ENCODE measurements at places on chromosomes 12 and 14.
A peak's percentile ranks its signal among the peaks of the same experiment; 100 is the strongest.

- DNase-seq = no peak
Measured at GRCh38 chr14:96434040-96434439, 42.1 kb downstream of the AK7 start.

DNA sequence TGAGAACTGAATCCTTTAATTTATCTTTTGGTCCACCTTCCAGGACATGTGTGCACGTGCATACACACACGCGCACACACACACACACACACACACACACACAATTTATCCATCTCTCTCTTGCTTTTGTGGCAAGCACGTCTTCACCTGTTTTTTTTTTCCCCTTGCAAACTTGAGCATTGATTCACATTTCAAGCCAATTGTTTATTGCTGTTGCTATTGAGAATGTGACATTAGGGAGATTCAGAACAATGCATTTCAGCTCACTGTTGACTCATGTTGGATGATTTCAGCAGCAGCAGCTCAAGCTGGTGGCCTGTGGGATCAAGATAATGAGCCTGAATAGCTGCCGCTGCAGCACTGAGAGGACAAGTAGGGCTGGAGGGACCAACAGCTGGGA, 128.9 kb downstream of the SNAPC1 start:
- DNase-seq = no peak

DNA sequence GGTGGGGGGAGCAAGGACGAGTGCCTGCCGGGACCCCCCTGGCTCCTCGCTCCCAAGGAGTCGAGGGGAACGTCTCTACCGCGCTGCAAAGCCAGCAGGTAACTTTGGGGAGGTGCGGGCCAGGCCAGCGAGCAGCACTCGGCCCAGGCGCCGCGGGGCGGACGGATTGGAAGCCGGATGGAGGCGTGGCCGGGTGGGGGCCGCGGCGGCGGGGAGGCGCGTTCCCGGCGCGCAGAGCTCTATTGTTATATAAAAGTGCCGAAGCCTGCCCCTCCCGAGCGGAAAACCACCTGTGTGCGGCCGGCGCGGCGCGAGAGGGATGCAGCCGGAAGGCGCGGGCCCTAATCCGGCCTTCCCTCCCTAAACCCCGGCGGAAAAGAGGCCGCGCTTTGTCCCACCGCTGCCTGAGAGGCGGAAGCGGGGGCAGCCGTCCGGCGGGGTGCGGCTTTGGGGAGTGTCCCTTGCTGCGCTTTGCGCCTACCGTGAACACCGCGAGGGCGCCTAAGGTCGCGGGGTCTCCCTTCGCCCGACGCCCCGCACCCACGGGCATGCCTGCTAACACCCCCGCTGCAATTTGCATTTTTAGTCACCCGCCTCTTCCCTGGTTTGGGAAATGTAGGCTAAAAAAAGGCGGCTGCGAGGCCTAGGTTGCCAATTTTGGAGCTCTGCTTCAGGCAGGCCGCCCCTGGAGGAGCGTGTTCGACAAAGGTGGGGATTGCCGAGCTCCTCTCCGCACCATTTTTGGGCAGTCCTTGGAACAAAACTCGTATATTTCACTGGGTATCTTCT, 1.7 kb upstream of the DUSP6 start:
- peak; percentile 31 for DNase-seq

DNA sequence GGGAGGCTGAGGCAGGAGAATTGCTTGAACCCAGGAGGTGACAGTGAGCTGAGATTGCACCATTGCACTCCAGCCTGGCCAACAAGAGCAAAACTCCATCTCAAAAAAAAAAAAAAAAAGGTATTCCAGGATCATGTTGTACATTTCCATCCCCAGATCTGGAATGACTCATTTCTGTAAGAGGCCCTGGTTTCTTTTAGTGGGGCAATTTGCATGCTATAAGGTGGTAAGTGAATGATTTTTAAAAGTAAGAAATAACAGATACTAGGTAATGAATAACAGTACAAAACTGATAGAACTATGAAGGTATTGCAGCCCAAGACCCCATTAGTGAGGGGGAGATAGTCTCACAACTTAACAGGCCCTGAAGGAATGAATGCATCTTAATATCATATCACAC, 17.7 kb upstream of the ADCK1 start:
- no peak for DNase-seq

- no peak for DNase-seq
Measured at GRCh38 chr14:68931063-68931462, 48.0 kb downstream of the ACTN1 start.

DNA sequence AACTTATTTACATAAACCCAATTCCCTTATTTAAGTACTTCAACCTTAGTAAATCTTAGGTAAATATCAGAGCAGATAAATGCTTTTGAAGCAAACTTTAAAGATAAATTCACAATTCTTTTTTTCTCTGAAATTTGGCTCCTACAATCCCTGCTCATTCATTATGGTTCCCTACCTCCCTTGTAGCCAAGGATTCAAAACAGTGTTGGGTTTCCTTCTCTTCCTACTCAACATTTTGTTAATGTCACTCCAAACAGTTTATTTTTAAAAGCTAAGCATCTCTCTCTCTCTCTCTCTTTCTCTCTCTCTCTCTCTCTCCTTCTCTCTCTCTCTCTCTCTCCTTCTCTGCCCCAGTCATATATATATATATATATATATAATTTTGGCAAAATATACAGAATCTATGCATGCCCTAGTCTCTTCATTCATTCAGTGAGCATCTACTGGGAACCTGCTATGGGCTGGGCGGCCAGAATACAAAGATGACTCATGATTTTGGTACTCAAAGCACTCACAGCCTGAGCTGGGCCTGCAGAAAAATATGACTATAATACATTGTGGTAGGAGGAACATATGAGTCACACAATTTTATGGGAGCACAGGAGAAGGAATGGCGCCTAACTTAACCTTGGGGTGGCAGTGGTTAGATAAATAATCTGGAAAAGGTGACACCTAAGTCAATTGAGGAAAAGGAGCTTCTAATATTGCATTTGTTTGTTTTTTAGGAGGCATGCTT, 123.7 kb upstream of the DHRS4 start:
- DNase-seq = no peak

DNA sequence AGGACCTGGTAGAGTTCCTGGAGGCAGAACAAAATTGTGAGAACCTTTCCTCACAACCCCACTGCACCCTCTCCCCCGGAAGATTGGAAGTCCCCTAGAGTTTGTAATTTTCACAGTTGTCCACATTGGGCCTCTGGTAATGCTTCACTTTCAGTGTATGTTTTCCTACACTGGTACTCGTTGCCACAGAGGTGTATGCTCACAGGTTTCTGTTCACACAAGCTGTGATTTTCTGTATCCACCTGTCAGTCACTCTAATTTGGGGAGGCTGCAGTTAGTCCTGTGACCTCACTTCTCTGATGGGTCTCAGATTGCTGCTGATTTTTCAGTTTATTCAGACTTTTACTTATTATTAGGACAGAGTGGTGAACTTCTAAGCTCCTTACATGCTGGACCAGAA, 66.4 kb upstream of the BMP4 start:
- DNase-seq = no peak

- no peak for DNase-seq
Measured at GRCh38 chr14:103524002-103524935, 1.6 kb upstream of the CKB start.

DNA sequence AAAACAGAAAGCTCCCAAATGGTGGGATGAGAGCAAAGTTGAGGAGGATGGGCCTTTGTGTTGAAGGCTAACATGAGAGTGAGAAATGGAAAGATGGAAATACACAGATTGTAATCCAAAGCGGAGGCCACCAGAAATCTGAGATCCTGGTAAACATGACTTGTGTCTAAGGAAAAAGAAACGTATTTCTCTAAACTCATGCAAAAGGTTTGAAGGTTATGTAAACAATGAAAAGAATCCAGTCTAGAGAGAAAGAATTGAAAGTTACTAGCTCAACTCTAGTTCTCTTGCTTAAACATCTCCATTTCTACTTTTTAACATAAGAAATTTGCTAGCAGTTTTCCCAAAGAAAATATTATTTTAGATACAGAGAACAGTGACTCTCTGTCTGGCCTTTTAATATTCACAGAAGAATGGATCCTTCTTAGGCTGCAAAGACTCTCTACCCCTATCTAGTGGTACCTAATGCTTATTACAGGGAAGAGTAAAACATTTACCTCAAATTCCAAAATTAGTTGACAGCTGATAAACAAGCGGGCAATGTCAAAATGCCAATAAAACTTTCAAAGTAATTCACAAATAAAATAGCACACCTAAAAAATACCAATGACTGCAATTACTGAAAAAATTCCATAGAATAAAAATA, 75.8 kb upstream of the SOX5 start:
- DNase-seq = no peak

GRCh38 chr14:66380143-66380542, 106.0 kb upstream of the CCDC196 start:
- DNase-seq = no peak

- DNase-seq = no peak
Measured at GRCh38 chr12:50400104-50400637, 514 bp upstream of the LARP4 start.

DNA sequence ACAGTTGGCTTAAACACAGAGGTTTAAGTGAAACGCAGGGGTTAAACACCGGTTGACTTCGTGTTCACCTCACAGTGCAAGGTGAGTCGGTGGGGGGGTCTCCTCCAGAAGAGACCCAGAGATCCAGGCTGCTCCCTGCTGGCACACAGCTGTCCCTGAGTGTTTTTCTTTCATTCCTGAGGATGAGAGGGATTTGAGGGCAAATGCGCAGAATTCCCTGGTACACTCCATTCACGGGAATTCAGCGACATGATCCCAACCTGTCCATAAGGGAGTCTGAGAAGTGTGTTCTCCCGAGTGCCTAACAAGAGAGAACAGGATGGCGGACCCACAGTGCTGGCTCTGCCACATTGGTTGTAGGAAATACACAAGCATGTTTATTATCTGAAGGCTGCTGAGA, 107.2 kb upstream of the ESRRB start:
- no peak for DNase-seq

DNA sequence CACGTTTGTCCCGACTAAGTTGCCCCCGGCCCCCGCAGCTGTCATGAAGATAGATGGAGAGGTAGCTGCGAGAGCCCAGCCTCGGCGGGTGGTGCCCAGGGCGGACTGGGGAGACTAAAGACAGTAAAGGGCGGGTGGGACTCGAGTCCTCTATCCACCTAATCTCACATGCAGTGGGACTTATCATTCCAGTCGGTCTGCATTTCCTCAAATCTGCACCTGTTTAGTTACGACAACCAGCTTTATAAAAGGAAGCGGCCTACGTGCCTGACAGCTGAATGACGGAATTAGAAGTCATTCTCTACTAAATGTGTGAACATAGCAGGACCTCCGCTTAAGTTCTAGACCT, 109.8 kb upstream of the EGLN3 start:
- no peak for DNase-seq

DNA sequence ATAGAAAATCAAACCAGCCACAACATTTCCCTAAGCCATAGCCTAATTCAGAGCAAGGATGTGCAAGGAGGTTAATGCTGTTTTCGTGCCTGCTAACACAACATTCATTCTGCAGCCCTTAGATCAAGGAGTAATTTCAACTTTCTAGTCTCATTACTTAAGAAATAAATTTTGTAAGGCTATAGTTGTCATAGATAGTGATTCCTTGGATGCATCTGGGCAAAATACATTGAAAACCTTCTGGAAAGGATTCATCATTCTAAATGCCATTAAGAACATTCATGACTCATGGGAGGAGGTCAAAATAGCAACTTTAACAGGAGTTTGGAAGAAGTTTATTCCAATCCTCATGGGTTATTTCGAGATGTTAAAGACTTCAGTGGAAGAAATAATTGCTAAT, 283.2 kb downstream of the RPAP3 start:
- no peak for DNase-seq

GRCh38 chr12:5154091-5154490, 110.4 kb downstream of the KCNA5 start:
- DNase-seq = no peak

- DNase-seq = no peak
Measured at GRCh38 chr12:2794191-2794735, 507 bp upstream of the FKBP4 start.

DNA sequence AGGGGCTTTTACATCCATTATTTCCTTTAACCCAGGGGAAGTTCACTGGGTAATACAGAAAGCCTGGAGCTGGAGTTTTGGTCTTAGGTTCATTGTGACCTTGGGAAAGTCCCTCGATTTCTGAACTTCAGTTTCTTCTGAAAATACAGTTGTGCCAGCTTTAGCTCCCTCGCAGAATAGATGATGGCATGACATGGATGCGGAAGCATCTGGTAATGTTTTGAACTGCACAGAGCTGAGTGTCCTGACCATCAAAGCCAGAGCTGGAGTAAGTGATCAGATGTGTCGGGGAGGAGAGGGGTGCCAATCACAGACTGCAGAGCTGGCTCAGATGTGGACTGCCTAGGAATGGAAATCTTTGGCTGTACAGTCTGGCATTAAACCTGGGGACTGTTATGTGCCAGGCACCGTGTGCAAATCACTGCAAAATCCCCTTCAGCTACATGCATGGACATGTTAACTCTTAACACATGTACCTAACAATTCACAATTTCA, 180.9 kb downstream of the ETV6 start:
- no peak for DNase-seq

DNA sequence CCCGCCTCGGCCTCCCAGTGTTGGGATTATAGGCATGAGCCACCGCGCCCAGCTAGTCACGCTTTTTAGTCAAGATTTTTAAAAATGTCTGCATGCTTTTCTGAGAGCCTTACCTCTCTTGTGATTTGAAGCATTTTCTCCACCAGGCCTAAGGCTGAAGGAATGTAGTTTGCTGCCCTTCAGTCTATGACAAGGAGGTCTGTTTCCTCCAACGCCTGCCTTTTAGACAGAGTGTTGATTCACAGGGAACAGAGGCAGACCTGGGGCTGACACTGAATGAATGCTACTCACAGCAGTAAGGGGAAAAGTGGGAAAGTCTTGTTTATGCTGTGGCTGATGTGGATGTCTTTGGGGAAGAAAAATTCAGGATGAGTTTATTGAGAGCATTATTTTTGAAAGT, 27.2 kb upstream of the MDM2 start:
- no peak for DNase-seq

GRCh38 chr12:2149091-2149490, 96.3 kb downstream of the CACNA1C start:
- no peak for DNase-seq

DNA sequence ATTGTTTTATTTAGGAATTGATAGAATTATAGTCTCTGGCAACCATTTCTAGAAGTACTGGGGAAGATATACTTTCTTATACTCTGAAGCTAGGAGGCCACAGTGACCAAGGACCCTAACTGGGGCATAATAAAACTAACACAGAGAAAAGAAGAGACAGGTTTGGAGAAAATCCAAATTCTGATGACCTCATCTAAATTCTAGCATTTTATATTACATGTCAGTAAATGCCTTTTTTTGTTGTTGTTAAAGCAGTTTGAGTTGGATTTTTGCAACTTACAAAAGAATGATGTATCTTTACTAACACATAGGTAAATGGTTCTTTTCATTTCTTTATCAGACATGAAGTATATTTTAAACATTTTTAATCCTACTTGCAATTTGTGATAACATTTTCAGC, 933.3 kb downstream of the TMTC2 start:
- no peak for DNase-seq

DNA sequence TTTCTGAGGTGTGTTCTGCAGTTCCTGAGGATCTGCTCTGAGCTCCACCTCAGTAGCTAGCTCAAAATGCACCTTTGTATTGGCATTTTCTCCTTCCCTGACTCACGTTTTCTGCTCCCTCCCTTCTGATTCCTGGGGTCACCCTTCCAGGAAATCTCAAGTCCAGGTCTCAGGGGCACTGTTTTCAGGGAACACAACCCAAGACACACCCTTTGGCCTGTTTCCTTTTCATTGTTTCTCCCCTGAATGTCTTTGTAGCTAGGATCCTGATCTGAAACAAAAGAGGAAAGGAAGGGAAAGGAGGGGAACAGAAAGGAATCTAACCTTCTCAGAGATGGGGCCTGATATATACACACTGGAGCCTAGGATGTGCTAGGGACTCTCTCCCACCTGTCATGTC, 7.3 kb upstream of the RIPK3 start:
- no peak for DNase-seq

GRCh38 chr12:1660304-1661187, 30.3 kb upstream of the ADIPOR2 start:
- no peak for DNase-seq

Data from stimulated activated CD8-positive, alpha-beta memory T cell treated with anti-CD3 and anti-CD28 coated beads, Interleukin-15, amount 100 ng/mL, for 24 hours (primary cell).